Mammary microvascular endothelial cell (primary cell): ENCODE measurements at places on chromosomes 11 and 22. TPM values are rescaled to one million over a fixed set of nuclear protein-coding genes. Genes with fewer than 3 reads are reported as not detected.

Gene CARD18
- not detected in 2 replicates for total RNA-seq

Gene DTX4
- 0.40 and 1.1 TPM in 2 replicates for total RNA-seq

Gene ZNF408
- 7.8 and 11.9 TPM in 2 replicates for total RNA-seq

Gene OR8J1
- not detected in 2 replicates for total RNA-seq

Gene C11orf86
- not detected in 2 replicates for total RNA-seq
